SW 1271 (cell line): ENCODE measurements at places on chromosomes 3 and 15.
A peak's percentile ranks its signal among the peaks of the same experiment; 100 is the strongest.

DNA sequence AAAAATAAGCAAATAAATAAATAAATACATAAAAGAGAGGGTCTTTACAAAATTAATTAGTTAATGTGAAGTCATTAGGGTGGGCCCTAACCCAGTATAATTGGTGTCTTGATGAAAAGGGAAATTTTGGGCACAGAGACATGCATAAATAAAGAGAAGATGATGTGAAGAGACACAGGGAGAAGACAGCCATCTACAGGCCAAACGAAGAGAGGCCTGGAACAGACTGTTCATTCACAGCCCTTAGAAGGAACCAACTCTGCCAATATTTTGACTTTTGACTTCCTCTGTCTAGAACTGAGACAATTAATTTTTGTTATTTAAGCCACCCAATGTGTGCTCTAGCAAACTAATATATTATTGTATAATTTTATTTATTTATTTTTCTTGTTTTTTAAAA, 29.6 kb upstream of the SELENOK start:
- no peak for DNase-seq

GRCh38 chr3:174613173-174613572, 246.0 kb upstream of the NAALADL2 start:
- DNase-seq, result no peak

GRCh38 chr15:99909592-99910295, 176.5 kb upstream of the LYSMD4 start:
- DNase-seq, result no peak

- no peak for DNase-seq
Observed at GRCh38 chr15:72141171-72142084, 23.2 kb downstream of the SENP8 start.

DNA sequence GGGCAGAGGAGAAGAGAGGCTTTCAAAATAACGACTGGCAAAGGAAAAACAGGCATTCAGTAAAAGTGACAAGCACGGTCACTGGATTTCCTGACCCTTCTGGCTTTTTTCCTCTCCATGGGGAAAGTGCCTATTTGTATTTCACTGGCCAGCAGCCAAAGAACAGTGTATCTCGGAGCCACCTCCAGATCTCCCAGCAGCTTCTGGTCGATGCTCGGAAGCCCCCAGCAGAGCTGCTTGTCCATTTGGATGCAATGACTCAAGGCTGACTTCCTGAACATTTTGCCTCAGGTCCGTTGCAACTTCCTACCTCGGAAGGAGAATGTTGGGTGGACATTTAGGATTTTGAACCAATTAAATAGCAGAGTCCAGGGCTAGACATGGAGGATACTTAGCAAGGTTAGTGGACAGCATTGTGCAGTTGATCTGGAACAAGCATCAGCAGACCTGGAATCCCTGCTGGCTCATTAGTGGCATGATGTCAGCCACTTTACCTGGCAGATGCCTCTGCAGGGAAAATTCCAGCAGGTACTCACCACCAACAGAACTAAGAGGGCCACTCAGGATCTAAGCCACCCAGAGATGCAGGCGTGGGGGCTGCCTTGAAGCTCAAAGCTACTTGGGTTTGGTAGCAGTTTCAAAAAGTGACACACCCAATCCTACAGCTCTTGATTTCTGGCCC, 1.1 kb downstream of the FAM107A start:
- DNase-seq, result no peak

DNA sequence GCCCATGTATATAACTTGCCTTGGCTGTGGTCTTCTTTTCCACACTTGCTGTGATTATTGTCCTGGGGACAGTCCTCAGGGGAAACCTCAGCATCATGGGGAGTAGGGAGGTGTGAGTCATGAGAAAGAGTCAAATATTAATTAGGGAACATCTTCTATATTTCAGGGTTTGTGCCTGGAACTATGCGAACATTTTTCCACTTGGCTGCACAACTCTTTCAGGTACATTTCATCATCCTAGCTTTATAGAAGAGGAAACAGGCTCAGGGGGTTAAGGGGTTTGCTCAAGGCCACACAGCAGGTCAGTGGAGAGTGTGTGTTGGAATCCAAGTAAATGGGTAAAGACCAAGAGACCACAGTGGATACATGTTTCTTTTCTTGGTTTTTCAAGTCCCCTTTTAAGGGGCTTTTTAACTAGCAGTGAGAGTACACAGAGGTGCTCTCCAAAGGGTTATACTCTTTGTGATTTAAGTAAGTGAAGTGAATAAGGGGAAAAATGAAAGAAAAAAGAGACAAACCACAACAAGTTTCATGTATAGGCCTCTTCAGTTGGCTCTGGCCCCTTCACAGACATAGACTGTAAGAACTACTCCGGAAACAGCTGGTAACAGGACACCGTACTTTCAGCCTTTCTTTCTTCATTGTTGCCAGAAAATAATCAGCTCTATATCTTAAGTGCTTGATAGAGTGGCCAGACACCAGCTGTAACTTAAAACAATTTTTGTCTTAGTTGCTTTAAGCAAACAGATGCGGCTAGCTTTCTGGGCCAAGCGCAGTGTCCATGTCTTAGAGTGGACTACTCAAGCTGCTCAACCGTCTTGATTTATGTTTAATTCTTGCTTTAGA, 64.6 kb downstream of the EEFSEC start:
- DNase-seq, result no peak

DNA sequence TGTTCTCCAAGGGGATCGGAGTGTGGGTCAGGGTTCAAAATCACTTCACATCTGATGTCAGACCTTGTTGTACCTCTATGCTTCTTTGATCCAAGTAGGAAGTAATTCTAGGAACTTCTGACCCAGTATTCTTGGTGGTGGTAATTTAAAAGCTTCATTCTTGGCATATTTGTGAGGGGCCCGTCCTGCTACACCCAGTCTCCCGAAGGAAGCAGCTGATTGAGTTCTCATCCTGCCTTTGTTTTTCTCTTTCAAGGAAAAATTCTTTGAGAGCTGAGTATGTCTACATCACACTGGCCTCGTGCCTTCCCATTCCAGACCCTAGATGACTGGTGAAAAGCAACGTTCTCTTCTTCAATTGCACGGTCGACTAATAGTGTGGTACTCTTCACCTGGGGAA, 234.4 kb upstream of the TPRG1 start:
- no peak for DNase-seq

GRCh38 chr15:89378296-89379151, 43.9 kb upstream of the POLG start:
- no peak for DNase-seq

DNA sequence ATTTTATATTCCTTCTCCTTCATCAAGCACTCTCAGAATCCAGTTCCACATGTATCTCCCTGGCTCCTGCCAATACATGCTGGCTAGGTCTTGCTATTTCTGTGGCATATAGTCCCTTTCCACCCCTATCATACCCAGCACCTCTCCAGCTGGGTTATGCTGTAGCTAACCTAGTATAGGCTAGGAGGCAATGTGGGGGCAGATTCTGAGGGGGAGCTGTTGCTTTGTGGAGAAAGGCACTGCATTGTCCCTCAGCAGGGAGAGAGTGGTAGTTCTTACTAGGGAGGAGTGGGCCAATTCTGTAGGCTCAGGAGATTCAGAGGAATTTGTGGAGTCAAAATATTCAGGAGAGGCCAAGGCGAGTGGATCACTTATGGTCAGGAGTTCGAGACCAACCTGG, 39.4 kb upstream of the UBL7 start:
- DNase-seq, result no peak

GRCh38 chr3:63849175-63849574, 14.4 kb downstream of the THOC7 start:
- no peak for DNase-seq

- DNase-seq, result no peak
Observed at GRCh38 chr3:135487261-135487660, 478.3 kb upstream of the PPP2R3A start.

GRCh38 chr3:189833996-189834395, 202.8 kb downstream of the TP63 start:
- DNase-seq, result no peak

GRCh38 chr3:43526956-43527355, 94.9 kb downstream of the ANO10 start:
- no peak for DNase-seq

DNA sequence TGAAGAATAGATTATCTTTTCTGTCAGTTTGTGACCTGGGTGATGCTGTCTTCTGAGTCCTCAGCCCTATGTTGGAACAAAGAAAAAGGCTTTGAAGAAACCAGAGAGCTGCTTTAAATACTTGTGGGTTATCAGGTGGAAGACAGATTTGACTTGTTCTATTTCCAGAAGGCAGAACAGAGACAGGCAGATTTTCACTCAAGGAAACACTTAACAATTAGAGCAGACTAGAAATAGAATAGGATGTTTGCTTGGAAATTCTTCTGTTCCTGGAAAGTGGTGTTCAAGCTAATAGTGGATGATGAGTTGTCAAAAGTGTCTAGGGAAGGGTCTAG, 219.4 kb downstream of the UBE2E2 start:
- DNase-seq, result no peak

GRCh38 chr15:33304924-33305323, 5.8 kb upstream of the RYR3 start:
- no peak for DNase-seq

GRCh38 chr15:76996526-76997401, 1.8 kb downstream of the PSTPIP1 start:
- no peak for DNase-seq

DNA sequence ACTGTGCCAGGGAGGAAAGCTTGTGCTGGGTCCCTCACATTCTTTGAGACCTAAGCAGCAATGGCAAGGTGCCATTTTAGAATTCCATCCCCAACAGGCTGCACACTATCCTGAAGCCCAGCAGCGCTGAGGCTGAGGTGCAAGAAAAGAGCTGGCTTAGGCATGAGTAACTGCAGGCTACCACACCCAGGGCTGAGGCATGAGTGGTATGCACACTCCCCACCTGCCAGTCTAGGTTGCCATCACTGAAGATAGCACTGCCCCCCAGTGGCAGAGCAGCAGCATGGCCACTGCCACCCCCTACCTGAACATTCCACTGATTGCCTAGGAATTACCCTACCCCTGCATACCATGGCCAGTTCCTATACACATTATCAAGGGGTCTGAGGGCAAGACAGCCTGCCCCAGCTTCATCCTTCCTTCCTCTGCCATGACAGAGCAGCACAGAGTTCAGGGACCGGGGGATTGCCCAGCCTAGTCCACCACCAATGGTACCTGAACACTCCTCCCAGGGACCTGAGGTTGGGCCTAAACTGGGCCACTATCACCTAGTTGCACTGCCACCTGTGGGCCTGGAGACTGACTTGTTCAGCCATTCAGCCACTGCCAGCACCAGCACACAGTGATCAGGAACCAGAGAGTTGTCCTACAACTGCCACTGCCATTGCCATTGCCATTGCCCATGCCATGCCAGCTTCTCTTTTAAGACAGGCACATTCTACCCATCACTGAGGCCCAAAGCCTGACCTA, 129.8 kb downstream of the SATB1 start:
- peak; percentile 82 for DNase-seq

GRCh38 chr3:158711886-158712285, 20.4 kb downstream of the RARRES1 start:
- peak; percentile 74 for DNase-seq

DNA sequence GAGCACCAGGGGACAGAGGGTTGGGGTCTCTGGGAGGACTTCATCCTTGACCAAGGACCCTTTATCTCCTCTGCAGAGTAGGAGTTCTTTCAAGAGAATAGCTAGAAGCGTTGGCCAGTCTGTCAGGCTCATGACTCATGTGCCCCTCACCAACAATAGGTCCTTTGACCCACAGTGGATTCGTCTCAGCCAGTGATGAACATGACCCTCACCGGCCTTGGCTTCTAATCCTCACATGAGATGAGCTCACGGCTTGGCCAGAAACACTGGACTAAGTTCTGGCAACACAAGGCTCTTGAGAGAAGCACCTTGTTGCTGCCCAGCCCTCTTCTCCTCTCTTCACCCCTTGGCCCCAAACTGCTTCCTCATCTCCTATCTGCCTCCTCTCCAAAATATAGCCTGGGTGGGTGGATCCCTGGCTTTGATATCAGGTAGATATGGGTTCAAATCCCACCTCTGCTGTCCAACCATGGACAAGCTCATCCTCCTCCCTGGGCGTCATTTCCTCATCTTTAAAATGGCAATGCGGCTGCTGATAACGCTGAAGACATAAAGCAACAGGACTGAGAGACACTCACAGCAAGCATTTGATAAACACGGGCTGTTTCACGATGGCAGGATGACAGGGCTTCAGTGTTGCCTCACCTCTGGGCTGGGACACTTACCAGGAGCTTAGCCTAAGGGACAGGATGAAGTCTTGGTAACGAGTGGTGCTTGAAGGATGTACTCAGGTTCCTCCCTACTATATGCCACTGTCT, 446.7 kb upstream of the PROK2 start:
- DNase-seq, result no peak

DNA sequence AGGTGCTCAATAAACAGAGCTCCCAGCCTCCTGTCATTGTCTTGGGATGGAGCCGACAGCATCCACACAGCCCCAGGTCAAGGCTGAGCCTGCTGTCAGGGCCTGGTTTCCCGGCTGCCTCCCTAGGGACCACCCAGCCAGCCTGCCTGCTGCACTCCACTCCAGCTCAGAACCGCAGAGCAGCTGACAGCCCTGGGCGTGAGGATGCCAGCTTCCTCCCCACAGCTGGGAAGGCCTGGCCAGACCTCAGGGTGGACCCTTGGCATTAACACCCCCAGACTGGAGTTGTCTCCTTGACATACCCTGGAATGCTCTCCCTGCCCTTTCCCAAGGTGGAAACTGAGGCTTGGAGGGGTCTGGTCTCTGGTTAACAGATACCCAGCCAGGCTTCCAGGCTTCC, 112.0 kb downstream of the WNT7A start:
- DNase-seq, result no peak

DNA sequence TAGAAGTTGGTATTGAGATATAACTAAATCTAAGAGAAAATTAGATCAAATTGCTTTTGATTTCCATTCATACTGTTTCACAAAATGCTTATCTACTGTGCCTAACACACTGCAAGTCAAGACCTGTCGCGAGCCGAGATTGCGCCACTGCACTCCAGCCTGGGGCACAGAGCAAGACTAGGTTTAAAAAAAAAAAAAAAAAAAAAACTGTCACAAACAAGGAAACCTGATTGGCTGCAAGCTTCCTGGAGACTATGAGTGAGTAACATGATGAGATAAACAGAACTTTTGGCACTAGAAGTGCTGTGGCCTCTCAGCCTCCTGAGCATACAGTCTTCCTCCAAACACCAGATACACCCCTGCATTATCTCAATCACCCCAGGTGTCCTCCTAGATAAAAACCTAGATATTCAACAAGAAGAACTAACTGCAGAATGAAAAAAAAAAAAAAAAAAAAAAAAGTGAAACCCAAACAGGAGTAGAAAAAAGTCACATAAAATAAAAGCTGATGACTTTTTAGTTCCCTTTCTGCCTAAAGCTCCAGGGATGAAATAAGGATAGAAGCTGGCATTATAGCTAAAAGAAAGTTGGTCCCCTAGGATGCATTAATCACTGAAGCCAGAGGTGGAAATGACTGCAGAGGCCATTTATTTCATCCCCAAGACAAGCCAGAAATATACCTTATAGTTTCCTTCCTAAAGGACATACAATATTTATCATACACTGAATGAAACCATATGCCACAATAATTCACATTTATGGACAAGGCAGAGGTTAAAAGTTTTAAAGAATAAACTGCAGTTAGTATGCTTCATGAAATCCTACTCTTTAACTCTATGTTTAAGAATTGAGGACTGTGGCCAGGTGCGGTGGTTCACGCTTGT, 82.4 kb downstream of the P3H2 start:
- peak; percentile 33 for DNase-seq
